ENCODE measurements at places on chromosomes 2 and 18. TPM values are rescaled to one million over a fixed set of nuclear protein-coding genes. Genes with fewer than 3 reads are reported as not detected.

Gene BOLL
- total RNA-seq, result not detected

Gene RTP5
- not detected for total RNA-seq

Gene DLX2
- total RNA-seq, result 0.15 TPM

Gene ASXL3
- total RNA-seq, result 0.45 TPM

Gene PSMA8
- not detected for total RNA-seq

Gene IHH
- total RNA-seq, result not detected

Gene KATNAL2
- total RNA-seq, result 1.7 TPM

Gene SF3B6
- total RNA-seq, result 176 TPM

Gene CRYGC
- total RNA-seq, result not detected

Gene SLC35F6
- 45.6 TPM for total RNA-seq

Gene RND3
- total RNA-seq, result 42.9 TPM

Gene CHRND
- total RNA-seq, result not detected

Gene MYO3B
- not detected for total RNA-seq

Gene RNF125
- 0.30 TPM for total RNA-seq

All from bronchus fibroblast of lung (primary cell).